ENCODE measurements at places on chromosomes 11 and 22.

DNA sequence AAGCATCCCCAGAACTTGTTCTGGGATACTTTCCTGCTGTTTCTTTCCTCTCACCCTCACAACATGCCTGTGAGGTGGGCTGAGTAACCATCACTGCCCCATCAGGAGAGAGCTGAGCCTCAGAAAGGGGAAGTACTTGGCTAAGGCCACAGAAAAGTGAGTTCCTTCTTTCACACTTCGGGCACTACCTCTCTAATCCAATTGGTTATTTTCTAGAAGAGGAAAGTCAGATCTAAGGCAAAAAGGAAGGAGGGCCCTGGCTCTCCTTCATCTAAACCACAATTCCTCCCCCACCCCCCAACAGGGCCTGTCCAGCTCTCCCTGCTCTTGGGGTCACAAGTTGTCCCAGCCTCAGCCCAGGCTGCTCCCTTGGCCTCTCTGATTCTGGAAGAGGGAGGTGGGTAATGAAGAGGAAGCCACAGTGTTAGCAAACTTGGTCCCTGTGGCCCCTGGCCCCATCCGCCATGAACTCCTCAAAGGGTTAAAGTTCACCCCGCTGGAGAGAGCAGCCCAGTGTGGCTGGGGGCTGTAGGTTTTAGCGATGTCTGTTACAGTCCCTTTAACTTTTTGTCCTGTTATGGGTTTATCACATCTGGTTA, 34.0 kb downstream of the SLC22A12 start:
- DNase-seq, result peak; percentile 91

GRCh38 chr11:15617126-15617525, 502.4 kb downstream of the INSC start:
- DNase-seq, result no peak

DNA sequence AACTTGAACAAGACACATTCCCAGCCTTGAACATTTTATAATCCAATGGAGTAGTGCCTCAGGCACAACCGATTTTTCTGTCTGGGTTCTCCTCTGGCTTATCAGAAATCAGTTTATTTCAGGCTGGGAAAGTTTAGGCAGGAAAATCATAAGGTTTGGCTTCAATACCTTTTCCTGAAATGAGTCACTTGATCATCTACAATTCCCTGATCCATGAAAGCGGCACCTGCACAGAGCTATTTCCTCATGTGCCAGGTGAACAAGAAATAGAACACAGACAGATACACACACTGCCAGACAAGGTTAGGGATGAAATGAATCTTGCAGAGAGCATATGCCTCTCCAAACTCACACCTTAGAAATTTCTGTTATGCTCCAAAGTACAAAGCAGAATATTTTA, 106.7 kb upstream of the OR9G4 start:
- DNase-seq, result no peak

- DNase-seq, result no peak
These were observed 6.7 kb downstream of the ETS1 start for GRCh38 chr11:128580612-128581011.

DNA sequence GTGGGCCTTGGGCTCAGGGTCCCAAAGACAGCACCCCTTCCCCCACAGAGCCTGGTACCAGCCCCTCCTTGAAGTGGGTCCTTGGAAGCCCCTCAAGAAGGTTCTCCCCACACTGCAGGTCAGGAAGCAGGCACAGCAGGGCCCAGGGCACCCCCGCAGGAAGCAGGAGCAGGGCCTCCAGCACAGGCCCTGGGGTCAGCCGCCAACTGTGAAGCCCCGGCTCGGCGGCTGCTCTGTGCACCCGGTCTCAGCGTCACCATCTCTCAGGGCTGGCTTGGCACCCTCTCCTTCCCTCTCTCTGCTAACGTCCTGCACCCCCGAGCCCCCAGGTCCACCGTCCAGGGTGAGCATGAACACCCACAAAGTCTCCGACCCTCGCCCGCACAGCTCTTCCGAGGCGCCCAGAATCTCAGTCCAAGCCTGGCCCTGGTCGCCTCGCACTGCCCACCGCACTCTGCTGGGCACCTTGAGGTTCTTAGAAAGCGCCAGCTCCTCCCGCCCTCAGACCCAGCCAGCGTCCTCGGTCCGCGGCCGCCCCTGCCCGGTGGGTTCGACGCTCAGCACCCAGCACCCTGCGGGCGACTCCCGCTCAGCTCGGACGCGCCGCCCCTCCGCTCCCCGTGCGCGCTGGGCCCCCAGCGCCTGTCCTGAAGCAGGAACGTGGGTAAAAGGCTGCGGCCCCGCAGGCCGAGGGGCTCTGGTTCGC, 1.4 kb upstream of the SIGIRR start:
- DNase-seq, result peak; percentile 47

DNA sequence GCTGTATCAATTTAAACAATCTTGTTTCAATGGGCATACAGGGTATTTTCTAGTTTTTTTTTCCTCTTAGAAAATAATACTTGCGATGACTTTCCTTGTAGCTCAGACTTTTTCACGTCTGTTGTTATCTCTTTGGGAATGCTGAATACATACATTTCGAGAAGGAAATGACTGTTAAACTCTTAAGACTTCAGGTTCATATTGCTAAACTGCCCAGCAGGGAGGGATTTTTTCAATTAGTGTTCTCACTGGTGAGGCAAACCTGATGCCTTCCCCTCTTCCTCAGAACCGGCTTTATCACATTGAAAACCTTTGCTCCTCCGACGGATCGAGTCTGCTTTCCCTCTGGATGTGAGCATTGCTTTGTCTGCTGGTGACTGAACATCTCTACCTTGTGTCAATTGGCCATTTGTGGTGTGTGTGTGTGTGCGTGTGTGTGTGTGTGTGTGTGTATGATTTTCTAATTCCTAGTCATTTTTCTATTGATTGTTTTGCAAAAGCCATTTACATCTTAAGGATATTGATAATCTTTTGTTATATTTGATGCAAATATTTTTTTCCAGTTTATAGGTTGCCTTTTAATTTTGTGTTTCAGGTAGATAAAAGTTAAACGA, 6.6 kb downstream of the NEAT1 start:
- DNase-seq, result no peak

GRCh38 chr11:64563966-64564365, 27.1 kb upstream of the SLC22A12 start:
- DNase-seq, result no peak

DNA sequence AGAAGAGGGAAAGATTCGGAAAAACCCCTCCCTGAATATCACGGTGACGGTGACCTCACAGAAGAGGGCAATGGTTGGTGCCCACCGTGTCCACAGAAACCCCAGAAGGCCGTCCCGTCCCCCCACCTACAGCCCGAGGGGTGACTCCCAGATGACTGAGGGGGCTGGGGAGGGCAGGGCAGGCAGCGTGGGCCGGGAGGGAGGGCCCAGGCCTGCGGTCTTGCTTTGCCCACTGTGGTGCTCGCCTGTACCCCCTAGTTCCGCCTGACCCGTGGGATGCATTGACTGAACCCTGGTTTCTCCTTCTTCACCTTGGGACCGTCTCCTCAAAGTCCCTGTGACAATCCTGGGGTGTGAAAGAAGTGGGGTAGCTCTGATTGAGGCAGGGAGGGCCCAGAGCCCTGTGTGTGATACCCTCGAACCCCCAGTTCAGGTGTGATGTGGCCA, 526.7 kb downstream of the BRD1 start:
- DNase-seq, result no peak

DNA sequence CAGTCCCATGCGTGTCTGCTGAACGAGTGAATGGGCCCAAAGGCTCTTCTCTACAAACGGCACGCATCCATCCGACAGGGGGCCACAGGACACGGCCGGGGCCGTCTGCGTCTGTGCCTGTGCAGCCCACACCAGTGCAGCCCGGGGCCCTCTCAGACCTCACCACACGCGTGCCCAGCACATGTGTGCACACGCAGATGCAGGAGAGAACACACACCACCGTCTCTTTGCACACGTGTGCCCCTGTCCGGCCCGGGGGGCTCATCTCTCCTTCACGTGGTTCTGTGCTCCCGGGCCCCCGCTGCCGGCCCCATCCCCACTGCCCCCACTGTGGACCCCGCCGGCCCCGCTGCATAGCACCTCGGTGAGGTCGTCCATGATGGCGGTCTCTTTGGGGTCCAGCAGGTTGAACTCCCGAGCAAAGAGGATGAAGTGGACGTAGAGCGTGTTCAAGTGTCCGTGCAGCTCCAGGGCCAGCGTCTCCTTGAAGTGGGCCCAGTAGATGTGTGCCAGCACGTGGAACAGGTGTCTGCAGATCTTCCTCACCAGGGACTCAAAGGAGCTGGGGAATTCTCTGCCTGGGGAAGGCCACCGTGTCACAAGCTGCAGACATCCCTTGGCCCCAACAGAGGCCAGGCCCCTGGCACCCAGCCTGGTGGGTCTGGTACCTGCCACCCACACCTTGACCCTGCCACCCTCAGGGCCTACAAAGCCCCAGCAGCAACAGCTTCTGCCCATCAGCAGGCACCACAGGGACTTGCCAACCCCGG, 16.5 kb downstream of the MOB2 start:
- no peak for DNase-seq

GRCh38 chr11:124199702-124200101, 16.6 kb downstream of the OR10D3 start:
- DNase-seq, result no peak

GRCh38 chr11:88131764-88132470, 43.3 kb downstream of the RAB38 start:
- no peak for DNase-seq

DNA sequence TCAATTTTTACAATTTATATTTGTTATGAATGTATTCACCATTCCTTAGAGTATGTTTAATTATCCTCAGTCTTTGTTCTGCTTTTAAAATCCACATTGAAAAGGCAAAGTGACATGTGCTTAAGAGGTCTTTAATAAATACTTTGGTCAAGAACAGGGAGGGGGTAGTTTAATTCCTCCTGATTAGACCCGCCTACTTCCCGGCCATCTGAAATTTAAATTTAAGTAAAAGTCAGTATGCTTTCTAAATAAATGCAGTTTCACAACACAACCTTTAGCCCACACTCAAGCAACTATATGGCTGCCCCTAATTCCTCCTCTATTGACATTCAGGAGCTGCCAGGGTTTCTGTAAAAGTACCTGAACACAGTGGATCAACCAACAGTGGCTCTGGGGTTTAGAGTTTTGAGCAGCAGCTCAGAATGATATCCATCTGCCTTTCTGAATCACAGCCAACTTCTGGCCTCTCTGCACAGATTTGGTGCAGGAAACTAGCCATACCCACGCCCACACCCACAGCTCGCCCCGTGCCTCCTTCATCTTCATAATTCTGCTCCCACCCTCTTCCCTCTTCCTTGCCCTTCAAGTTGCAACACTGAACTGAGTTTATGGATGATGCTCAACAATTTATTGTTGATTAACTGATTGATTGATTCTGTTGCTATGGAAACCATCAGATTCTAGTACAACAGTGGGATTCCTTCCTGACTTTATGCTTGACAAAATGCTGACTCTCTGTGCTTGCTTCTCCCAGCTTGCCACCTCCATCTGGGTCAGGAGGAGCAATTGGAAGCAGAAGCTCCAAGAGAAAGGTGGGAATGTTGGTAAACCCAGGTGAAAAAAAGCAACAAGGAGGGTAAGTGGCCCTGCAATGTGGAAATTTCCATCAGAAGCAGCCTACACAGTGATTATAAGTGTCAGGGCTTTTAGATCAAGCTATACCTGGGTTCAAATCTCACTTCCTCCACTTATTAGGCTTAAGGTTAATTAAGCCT, 70.8 kb downstream of the PANX1 start:
- DNase-seq, result no peak

GRCh38 chr11:30683176-30683575, 97.0 kb upstream of the MPPED2 start:
- no peak for DNase-seq

DNA sequence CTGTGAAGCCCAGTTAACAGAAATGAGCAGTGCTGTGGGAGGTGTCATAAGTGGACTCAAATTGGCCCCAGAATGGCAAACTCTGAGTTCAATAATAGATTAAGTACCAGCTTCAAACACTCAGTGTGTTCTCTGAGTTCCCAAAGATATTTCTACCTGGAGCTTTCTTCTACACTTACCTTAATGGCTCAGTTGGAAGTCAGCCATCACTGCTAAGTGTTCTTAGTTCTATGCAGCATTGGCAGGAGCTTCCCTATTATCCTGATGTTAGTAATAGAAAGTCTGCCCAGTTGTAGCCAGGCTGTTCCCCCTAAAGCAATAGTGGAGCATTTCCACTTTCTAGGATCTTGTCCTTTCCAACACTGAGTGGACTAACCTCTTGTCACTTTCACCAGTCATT, 9.7 kb upstream of the PIK3IP1 start:
- no peak for DNase-seq

DNA sequence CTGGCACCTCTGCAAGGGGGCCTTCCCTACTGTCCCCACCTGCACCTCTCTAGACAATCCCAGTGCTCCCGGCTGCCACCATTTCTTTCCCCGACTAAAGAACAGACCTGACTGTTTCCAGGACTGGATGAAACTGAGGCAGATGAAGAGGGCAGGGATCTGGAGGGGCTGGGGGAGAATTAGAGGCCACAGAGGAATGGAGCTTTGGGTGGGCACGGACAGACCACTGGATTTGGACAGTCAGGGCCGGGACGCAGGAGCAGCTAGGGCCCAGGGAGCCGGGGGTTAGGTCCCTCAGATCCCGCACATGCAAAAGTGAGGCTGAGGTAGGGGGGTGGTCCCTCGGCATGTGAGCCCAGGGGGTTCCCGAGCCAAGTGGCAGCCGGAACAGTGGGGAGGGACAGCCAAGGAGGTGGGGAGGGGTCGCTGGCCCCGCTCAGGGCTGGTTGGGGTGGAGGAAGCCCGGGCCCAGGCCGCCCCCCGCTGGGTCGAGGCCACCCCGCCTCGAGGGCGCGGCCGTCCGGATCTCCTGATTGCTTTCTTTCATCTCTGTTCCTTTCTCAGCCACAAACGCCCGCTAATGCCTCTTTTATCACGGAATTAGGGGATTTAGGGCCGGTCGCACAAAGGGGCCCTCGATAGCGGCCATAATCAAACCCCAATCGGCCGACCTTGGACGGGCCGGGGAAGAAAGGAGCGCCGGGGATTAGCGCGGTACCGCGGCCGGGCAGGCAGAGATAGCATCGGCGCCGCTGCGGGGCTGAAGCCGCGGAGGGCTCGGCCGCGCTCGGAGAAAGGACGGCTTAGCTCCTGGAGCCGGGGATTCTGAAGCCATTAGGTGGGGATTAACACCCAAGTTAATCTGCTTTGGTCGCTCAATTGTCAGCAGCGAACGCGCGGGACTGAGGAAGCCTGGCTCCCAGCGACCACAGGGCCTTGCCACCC, 9.3 kb downstream of the SLC25A1 start:
- no peak for DNase-seq

DNA sequence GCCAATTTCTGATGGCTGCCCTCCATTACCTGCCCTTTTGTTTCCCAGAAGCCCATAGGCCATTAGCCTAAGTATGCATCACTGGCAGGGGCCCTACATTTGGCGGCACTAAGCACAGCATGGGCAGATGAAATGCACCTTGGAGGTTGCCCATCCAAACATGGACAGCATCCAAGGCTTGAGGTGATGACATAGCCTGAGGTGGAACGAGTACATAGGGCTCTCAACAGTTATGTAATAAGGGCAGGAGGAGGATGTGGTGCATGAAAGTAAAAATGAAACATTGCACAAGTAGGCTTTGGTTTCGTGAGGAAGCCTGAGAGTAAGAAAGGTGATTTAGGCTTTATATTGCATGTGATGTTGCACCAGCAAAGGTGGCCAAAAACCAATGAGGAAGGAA, 148.1 kb downstream of the FAM76B start:
- DNase-seq, result no peak

Measured in KG1 (cell line).